ENCODE measurements at places on chromosomes 12 and 14.
A peak's percentile ranks its signal among the peaks of the same experiment; 100 is the strongest.

GRCh38 chr14:63367742-63368364, 49.1 kb upstream of the GPHB5 start:
- DNase-seq, result no peak

- DNase-seq, result no peak
Observed at GRCh38 chr14:55976655-55977054, 141.6 kb upstream of the PELI2 start.

DNA sequence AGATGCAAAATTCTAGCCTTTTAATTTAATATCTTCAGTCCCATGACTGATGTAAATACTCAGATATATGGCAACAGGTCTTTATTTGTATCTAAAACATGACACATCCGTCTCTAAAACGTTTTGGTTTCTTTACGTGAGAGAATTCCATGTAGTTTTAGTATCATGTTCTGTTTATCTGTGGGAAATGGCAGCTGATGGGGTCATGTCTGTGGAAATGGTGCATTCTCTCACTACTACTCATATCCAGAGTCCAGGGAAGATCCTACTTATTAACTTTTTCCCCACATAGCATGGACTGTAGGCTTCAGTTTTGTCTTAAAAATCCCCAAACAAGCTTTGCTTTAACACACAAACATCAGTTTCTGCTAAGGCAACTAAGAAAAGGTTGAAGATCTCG, 53.8 kb downstream of the SPTLC2 start:
- peak; percentile 93 for DNase-seq

DNA sequence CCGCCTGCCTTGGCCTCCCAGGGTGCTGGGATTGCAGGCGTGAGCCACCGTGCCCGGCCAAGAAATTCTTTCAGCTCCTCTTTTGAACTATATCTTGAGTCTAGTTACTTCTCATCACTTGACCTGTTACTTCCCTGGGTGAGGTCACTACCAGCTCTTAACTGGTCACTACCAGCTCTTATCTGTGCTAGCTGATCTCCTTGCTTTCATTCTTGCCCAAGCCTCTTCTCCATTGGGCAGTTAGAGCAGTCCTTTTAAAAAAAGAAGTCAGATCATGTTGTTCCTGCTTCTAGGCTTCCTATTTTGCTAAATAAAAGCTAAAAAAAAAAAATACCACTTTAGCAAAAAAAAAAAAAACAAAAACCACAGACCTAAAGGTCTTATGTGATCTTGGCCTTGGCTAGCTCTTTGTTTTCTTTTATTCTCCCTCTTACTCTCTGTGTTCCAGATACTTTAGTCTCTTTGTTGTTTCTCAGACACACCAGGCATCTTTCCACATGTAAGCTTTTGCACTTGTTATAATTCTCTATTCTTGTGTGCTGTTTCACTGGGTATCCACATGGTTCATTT, 63.5 kb downstream of the RAD51B start:
- no peak for DNase-seq

DNA sequence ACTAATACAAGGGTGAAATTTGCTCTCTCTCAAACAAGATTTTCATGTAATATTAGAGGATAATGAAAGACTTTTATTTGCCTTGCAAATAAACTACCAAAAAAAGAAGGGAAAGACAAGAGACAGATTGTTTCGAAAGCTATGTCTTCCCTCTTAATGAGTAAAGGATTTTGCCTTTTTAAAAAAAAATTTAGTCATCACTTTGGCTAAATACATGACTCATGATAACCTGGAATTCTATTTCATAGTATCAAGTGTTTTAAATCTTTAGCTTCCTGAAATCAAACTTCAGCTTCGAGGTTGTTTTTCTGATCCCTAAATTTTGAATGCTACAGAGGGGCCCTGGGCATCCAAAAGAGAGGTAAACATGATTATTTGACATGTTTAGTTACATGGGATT, 144.4 kb downstream of the CCDC59 start:
- no peak for DNase-seq

DNA sequence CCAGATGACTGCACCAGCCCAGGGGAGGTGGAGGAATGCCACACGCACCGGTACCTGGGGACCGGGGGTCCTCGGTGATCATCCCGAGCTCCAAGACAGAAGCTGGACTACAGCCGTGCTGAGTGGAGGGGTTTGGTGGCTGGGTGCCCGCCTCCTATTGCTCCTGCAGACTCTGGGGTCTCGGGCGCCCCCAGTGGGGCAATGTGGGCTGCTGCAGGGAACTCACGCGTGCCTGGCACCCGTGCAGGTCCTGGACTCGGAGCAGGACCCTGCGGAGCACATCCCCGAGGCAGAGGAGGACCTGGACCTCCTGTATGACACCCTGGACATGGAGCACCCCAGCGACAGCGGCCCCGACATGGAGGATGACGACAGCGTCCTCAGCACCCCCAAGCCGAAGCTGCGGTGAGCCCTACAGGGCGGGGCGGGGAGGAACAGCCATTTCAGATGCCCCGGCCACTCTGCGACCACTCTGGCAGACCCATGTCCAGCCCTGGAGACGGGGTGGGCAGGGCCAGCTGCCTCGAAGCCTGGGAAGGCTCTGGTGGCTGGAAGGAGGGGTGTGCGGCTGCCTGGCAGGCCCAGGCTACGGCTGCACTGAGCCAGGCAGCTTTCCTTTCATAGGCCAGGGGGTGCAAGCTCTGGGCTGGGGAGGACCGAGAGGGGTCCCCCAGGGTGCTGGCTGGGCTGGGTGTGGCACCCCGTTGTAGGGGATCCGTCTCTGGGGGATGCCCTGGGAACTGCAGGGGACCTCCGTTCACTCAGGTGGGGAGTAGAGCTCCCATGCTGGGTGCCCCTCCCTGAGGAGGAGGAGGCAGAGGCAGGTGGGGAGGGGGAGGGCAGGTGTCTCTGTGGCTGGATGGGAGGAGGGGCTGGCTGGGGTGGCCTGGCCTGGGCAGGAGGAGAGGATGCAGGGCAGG, 21.6 kb upstream of the TEX22 start:
- DNase-seq, result no peak

GRCh38 chr12:98856897-98857540, 211.9 kb downstream of the APAF1 start:
- DNase-seq, result peak; percentile 78

DNA sequence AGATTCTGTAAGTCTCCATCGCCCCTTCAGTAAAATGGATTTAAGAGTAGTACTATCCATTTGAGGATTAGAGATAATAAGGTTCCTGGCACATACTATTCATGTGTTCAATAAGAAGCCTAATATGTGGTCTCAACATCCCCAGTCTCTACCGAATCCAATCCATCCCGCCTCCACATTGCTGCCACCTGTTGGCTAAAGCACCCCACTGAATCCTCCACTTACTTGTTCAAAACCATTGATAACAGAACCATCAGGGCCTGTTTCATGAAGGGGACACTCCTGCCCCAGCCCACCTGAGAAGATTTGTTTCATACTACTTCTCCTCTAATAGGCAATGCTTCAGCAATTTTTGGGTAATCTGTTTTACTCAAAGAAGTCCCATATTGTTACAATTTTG, 147.5 kb downstream of the SLC2A13 start:
- DNase-seq, result no peak

GRCh38 chr12:89838833-89839232, 130.2 kb upstream of the ATP2B1 start:
- no peak for DNase-seq

DNA sequence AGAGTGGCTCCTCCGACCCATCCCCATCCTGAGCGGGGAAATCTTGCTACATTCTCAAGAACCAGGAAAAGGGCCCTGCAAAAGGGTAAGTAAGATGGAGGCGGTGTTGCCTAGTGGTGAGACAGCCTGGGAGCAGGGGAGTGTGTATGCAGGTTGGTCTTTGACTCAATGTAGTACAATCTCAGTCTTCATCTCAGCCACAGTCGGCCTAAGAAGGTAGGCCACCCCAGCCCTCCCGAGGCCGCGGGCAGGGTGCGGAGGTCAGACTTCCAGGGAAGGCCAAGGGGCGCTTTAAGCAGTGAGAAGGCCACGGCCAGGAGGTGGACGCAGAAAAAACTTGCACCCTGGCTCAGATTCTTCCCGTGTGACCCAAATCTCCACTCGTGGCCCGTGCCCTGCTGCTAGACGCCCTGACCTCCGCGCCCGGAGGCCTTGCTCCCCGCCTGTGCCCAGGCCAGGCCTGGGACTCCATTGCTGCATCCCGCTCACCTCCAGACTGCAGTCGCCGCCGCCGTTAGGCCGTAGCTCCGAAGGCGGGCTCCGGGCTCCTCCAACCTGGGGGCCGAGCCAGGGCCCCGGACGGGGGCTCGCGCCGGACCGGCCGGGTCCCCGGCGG, 435 bp downstream of the FOXM1 start:
- peak; percentile 31 for DNase-seq

GRCh38 chr14:65776193-65776852, 363.8 kb downstream of the FUT8 start:
- no peak for DNase-seq
